CD4-positive, alpha-beta T cell treated with Interleukin-17A for 1 hour (primary cell): ENCODE measurements at places on chromosomes 2 and 18.

DNA sequence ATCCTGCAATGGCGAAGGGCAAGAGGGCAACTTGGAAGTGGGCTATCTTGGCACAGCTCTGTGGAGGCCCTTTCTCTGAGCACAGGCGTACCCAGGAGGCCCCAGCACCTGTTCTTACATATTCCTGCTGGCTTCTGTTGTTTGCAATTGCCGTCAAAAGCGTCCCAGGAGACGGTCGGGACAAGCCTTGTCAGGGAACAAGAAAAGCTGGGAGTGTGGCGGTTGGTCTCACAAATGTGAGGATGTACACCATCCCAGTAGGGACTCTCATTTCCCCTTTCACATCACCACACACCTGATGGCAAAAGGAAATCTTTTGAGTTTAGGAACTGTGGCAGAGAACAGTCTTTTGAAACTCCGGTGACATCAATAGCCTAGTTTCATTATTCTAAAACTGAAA lies 94.7 kb upstream of the EFEMP1 start:
- no peak for DNase-seq

DNA sequence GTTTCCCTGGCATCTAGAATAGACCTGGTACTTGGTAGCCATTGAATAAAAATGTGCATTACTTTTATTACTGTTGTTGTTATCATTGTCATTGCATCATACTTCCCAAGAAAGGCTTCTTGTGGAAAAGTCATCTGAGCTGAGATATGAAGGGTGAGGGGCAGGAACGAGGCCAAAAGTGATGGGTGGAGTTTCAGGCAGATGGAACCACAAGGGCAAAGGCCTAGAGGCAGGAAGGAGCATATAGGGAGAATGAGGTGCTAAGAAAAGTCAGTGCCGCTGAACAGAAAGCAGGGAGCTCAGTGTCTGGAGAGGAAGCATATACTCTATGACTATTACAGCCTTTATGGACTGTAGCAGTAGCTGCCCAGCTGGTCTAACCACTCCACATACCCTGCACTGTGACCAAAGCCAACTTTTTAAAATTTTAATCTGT lies 219.3 kb downstream of the SPP2 start:
- no peak for DNase-seq

- no peak for DNase-seq
Measured at GRCh38 chr18:70649683-70650082, 360.8 kb downstream of the SOCS6 start.

GRCh38 chr2:81835321-81836000 lies 1530.9 kb upstream of the LRRTM1 start:
- DNase-seq, result no peak

GRCh38 chr2:37911296-37911873 lies 13.7 kb upstream of the RMDN2 start:
- no peak for DNase-seq

DNA sequence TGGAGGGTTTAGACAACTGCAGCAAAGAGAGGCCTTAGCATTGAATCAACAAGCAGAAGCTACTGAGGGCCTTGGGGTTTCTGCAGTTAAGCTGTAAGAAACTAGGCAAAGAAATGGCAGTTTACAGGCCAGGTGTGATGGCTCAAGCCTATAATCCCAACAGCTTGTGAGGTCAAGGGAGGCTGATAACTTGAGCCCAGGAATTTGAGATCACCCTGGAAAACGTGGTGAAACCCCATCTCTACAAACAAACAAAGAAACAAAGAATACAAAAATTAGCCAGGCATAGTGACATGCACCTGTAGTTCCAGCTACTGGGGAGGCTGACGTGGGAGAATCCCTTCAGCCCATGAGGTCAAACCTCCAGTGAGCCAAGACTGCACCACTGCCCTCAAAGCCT lies 421.6 kb upstream of the CHST9 start:
- DNase-seq, result no peak

DNA sequence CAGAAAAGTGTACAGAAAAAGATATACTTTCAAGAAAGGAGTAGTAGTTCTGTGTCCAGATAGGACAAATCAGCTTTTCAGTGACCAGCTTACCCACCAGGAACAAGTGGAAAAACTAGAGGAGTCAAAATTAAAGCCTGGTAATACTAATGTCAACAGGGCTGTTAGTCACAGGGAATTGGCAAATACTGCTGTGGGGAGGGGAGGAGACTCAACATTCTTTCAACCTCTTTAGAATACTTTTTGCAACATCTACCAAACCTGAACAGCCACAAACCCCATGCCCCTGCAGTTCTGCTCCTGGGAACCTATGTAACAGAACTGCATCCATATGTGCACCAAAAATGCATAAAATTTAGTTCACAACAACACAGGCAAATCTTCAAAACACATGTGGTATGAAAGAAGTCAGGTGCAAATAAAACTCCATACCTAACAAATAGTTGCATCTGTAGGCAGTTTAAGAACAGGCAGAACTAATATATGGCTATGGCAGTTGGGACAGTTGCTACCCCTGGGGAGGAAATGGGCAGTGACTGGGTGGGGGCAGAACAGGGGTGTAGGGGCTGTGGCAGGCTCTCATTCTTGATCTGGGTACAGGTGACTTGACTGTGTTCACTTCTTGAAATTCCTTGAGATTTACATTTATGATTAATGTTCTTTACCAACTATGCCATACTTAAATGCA lies 9.7 kb downstream of the CMPK2 start:
- no peak for DNase-seq

DNA sequence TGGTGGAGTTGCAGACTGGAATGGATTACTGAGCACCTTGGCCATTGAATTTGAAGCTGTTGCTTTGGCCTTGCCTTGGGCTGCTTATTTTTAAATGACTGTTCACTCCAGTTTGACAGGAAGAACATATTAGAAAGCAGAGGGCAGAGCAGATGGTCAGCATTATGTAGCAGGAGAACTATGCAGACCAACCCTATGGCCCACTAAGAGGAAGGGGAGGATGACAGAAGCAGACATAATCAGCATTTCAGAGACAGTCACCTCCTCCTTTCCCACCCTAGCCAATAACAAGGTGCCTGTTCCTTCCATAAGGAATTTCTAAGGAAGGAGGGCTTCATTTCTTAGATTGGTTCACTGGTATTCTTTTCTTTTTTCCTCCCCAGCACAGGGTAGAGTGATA lies 2.4 kb downstream of the CHRNA1 start:
- no peak for DNase-seq

- DNase-seq, result no peak
Measured at GRCh38 chr18:59416818-59417217, 57.8 kb upstream of the LMAN1 start.
